ENCODE measurements at places on chromosomes 2 and 18.

DNA sequence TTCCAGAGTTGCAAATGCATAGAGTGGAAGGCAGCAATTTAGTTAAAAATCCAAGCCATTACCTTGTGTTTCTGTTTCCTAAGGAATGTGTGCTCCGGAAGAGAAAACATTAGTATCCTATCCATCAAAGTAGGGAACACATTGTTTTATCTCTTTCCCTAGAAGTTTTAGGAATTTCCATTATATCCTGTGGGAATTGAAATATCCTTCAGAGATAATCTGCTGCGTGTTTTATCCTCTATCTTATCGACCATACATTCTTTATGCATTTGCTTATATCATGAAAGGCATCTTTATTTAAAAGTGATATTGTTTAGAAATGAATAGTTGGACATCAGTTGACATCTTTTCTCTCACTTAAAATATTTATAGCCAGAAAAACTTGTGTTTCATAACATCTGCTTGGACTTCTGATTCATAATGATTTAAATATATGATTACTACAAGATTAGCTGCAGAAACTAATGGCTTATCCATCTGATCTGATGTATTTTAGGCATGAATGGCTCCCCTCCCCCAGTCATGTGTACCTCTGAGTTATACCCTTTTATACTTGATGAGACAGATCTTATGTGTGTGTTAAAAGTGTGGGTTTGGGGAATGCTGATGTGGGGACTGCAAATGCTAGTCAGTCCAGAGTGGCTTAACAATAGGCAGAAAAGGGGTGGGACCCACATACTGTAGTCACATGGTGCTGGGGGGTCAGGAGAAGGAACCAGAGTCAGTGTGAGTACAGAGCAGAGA lies 136.2 kb upstream of the ARHGAP28 start:
- DNase-seq, result no peak

GRCh38 chr2:61658841-61659780 lies 121.0 kb upstream of the XPO1 start:
- DNase-seq, result no peak

- DNase-seq, result peak; percentile 69
These were observed 141.9 kb downstream of the RHBDD1 start for GRCh38 chr2:226977775-226978190.

- no peak for DNase-seq
These were observed 160.2 kb upstream of the NCK2 start for GRCh38 chr2:105584435-105585010.

DNA sequence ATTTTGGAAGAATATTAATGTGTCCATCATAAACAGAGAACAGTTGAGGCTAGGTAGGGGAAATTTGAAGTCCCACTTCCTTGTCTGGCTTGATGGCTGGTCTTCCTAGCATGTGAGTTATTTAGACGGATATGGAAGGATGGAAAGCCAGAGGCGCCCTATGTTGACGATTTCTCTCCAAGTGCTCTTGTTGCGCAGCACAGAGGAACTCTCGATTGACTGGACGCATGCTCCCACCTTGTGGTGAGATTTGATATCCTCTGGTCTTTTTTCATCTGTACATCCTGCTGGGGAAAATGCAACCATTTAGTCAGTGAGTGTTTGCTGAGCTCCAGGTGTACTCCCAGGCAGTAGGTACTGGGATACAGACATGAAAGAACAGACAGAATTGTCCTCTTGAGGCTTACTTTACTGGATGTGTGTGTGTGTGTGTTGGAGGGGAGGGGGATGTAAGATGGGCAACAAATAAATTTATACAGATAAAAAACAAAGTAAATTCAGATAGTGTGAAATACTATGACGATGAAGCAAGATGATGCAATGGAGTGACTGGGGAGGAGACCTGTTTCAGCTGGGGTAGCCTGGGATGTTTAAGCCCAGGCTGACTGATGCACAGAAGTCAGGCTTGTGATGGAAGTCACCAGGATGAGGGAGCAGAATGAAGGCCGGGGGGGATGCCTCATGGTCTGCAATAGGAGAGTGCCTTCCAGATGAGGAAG lies 137.2 kb downstream of the TRIM43 start:
- DNase-seq, result peak; percentile 62

DNA sequence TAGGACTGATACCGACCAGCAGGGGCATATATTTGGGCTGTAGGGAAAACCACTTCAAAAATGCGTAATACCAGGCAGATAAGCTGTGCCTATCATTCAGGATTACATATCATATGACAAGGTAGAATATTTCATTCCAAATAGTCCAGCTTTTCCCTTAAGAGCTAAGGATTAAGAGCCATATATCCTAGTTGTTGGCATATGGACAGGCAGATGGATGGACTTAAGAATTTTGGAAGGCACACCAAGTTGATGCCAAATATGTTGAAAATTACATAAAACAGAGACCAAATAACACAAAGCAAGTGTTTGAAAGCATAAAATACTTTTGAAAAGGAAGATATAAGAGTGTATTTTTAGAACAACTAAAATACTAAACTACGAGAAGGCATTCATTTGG lies 52.1 kb downstream of the LRRTM4 start:
- no peak for DNase-seq

DNA sequence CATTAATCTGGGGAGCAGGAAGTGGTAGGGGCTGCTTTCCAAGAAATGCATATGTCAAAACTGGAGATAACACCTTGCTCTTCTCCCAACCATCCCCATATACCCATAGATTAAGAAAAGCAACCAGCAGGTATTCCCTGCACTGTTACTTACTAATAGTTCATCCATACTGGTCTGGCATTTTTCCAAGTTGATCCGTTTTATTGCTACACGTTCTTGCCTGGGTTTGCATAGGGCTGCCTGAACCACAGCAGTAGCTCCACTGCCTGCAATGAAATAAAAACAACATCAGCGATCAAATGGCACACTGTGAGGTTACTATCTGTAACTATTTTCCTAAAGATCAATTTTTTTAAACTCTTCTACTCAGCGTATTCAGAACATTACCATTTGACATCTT lies 65.6 kb downstream of the STK39 start:
- DNase-seq, result no peak

DNA sequence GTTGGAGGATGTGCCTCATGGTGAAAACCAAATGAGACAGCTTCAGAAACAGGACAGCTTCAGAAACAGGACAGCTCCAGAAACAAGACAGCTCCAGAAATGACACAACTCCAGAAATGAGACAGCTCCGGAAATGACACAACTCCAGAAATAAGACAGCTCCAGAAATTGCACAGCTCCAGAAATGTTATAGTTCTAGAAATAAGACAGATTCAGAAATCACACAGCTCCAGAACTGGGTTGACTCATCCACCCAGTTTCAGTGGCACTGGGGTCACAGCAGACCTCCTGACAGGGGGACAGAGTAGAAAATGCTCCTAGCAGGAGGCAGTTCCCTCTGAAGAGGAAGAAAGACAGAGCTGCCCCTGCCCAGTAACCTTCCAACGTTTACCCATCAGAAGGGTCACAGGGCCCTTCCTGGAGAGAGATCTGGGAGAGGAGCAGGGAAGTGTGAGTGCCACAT lies 26.9 kb upstream of the COL6A3 start:
- no peak for DNase-seq

GRCh38 chr2:76953733-76954347 lies 568.3 kb downstream of the LRRTM4 start:
- DNase-seq, result peak; percentile 1

- no peak for DNase-seq
These were observed 117.5 kb downstream of the FAM168B start for GRCh38 chr2:130975729-130976128.

Measured in skeletal muscle cell (primary cell).